Neural crest cell (in vitro differentiated cells): ENCODE measurements at places on chromosomes 5 and 9. TPM values are rescaled to one million over a fixed set of nuclear protein-coding genes. Genes with fewer than 3 reads are reported as not detected.

ORM2 gene
- total RNA-seq: not detected in 2 replicates

GRCh38 chr5:74105126-74105780, 479.3 kb downstream of the ARHGEF28 start:
- no peak for DNase-seq

DRD1 gene
- total RNA-seq: not detected in 2 replicates

ZNF618 gene
- total RNA-seq: 60.8 and 64.2 TPM in 2 replicates

HK3 gene
- not detected in 2 replicates for total RNA-seq

DNA sequence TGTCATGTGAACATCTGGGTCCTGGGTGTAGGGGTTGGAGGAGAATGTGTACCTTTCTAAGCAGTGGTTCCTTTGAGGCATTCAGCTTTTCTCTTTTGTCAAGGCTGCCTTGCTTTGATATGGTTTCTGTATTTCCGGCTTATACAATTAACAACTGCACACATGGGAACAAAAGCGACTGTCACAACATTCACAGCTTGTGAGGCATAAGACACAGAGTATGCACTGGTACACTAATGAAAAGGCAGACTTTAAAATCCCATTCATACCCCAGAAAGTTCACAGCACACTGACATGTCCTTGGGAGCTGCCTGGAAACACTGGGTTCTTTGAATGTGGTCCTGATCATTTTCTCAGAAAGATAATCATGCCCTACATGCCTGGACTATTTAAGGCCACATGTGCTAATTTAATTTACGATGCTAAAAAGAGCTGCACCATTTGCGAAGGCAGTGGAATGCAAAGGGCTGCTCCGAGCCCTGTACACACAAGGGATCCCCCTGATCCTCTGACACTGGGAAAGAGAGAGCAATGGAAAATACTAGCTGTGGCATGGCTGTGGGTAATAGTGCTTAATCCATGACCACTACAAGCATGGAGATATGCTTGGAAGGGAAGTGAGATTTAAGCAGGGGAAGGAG, 131.8 kb downstream of the EFNA5 start:
- DNase-seq: no peak

GRCh38 chr9:103552712-103553111, 541.4 kb upstream of the SMC2 start:
- no peak for DNase-seq

GRCh38 chr9:90099262-90099963, 494.6 kb downstream of the GADD45G start:
- DNase-seq: no peak

FAM153A gene
- not detected in 2 replicates for total RNA-seq

GRCh38 chr5:135327429-135328127, 71.5 kb downstream of the MACROH2A1 start:
- no peak for DNase-seq

- no peak for DNase-seq
These were observed 7.5 kb upstream of the ANKRD33B start for GRCh38 chr5:10556289-10556807.
